ENCODE measurements at places on chromosomes 2 and 18.

GRCh38 chr2:212723226-212723625 lies 184.6 kb upstream of the ERBB4 start:
- DNase-seq = peak; percentile 14

- DNase-seq = no peak
Measured at GRCh38 chr2:160963957-160964356, 196.3 kb upstream of the TANK start.

DNA sequence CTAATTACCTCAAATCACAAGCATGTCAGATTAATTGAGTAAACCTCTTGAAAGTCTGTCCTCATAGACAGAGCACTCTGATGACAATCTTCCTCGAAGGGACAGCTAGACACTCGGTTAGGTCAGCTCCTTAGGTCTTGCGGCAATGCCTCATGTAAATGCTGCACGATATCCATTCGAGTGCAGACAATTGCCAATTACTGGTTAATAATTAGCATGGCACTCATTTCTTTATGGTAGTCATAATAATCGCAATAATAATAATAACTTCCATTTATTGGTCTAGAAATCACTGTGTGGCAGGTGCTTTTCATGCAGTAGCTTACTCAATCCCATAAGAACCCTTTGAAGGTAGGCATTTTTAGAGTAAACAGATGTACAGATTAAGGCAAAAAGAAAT lies 44.7 kb upstream of the DSC1 start:
- DNase-seq = no peak

DNA sequence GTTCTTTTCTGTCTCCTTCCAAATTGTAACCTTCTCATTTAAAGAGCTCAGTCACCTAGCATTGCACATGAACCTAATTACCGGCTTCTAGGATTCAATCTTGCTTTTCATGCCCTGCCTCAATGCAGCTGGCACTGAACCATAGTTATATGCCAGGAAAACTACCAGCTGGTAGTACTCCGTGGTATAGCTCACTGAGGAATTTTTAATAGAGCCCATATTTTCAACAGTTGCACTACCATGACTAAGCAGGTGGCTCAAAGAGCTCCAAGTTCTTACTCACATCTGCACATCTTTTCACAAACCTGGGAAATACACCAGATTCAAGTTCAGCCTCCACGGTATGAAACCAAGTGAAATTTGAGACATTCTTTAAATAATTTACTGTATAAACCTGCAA lies 363.5 kb downstream of the GRB14 start:
- DNase-seq = no peak

DNA sequence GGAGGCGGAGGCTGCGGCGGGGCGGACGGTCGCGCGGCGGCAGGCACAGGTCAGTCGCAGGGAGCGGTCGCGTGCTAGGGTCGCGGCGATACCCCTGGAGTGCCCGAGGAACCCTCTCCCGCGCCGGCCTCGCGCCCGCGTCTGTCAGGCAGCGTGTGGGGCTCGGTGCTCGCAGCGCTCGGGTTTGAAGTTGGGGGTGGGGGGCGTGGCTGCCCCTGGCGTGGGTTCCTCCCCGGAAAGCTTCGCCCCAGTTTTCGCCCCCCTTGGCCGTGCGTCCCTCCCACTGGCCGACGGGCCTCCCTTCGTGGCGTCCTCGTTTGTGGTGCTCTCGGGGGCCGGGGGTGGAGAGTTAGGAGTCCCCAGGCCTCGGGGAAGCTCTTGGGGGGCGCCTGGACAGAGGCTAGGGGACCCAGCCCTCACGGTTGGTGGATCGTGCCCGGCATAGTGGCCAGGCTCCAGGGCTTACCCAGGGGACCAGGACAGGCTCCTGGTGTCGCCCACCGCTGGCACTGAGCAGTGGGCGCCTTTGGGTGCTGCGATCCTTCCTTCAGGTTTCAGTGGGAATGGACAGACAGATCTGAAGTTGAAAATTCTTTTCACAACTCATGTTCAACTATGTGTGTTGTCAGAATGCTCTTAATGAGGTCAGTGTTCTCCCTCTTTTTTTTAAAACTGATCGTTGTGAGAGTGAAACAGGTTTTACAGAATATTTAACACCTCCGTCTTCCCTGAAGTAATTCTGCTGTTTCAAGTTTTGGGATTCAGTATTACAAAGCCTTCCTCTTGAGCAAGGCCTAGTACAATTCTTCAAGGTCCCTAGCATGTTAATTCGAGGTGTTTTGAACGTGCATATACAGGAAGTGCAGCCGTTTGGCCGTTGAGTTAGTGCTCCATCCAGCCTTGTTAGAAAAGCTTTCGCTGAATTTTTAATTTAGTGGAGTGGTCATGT lies 604 bp downstream of the RALBP1 start:
- peak; percentile 34 for DNase-seq

GRCh38 chr2:51165534-51166260 lies 133.8 kb upstream of the NRXN1 start:
- DNase-seq = no peak

DNA sequence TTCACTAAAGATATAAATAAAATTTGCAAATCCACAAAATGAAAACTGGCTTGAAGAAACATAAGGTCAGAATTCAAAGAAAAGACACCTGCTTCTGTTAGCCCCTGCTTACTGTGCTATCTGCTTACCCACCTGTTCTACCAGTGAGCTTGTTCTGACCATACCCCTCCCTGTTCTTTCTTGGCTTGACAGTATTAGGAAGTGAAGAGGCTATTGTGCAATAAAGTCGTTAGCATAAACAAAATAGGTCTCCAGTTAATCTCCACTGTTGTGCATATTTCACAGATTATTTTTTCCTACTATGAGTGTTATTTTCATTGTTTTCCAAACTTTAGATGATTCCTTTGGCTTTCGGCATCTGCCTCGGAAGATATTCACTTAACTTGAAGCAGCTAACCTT lies 322.1 kb downstream of the CCDC85A start:
- DNase-seq = no peak

- no peak for DNase-seq
Measured at GRCh38 chr18:12345491-12346239, 31.4 kb downstream of the AFG3L2 start.

DNA sequence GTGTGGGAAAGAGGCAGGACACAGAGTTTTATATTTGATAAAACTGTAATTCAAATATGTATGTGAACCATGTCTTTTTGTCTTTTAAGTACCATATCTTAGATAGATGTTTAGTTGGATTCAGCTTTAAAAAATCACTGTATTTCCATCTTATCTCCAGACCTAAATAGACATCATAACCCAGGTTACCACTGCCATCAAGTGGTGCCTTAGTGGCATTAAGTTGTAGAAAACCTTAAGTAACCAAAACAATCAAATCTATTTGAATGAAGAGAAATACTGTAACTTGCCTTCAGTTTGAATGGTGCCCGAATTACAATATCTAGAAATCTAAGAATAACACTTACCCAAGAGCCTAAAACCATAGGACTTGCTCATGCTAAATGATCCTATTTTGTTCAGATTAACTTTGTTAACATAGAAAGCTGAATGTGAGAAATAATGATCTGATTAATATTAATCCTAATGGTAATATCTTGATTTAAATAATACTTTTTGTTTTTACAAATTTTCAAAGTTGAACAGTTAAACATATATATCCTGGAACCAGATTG lies 92.5 kb upstream of the MAP2 start:
- DNase-seq = peak; percentile 24

DNA sequence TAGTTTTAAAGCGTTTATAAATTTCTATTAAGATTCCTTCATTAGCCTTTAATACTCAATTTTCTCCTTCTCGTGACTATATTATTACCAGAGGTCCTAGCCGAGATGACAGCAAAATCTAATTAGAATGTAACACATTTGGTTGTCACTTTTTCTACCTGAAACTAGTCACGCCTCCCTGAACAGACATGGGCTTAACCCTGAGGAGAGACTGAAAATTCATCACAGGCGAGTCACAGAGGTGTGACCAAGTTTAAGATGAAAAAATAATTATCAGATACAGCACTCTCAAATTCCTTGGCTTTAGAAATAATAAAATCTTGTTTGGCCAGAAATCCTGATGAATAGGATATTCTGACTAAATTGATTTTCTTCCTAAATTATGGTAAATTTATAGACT lies 834.4 kb upstream of the SLC39A10 start:
- DNase-seq = peak; percentile 29

- peak; percentile 11 for DNase-seq
Measured at GRCh38 chr2:69062307-69062962, 49.5 kb downstream of the ANTXR1 start.

DNA sequence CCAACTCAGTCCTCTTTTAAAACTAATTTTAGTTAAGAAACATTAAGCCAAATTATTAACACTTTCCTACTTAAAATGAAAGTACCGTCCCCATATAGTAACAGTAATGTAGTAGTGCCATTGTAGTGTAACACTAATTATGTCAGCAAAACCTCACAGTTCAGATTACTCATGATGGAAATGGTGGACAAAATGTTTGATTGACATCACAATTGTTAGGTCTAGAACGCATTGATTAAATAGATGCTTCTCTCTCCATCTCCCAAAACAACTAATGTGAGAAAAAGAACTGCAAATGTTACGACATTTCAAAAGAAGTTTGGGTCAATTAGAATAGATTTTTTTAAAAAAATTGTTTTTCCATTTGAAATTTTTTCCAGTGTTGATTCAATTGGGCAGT lies 1.2 kb upstream of the ATF2 start:
- no peak for DNase-seq

DNA sequence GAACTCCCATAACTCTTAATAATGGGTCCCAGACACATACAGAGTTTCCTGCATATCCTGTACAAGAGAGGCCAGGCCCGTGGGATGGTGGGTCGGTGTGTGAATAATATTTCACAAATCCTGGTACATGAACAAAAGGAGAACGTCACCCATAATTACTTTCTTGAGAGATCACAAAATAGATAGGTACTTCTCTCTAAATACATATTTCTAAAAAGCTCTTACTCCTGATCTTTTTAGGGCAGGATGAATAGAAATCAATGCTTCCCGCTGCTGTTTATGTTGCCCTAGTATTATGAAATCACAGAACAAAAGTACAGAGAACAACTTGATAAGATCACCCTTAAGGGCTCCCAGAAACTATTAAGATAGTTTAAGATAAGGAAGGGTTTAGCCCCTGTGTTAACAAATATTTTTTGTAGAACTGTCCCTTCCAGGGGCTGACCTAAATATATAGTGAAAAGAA lies 5.4 kb downstream of the IRS1 start:
- no peak for DNase-seq

- no peak for DNase-seq
Measured at GRCh38 chr2:157269922-157270321, 12.4 kb downstream of the GALNT5 start.

- DNase-seq = no peak
Measured at GRCh38 chr2:133685636-133686215, 117.5 kb upstream of the NCKAP5 start.

DNA sequence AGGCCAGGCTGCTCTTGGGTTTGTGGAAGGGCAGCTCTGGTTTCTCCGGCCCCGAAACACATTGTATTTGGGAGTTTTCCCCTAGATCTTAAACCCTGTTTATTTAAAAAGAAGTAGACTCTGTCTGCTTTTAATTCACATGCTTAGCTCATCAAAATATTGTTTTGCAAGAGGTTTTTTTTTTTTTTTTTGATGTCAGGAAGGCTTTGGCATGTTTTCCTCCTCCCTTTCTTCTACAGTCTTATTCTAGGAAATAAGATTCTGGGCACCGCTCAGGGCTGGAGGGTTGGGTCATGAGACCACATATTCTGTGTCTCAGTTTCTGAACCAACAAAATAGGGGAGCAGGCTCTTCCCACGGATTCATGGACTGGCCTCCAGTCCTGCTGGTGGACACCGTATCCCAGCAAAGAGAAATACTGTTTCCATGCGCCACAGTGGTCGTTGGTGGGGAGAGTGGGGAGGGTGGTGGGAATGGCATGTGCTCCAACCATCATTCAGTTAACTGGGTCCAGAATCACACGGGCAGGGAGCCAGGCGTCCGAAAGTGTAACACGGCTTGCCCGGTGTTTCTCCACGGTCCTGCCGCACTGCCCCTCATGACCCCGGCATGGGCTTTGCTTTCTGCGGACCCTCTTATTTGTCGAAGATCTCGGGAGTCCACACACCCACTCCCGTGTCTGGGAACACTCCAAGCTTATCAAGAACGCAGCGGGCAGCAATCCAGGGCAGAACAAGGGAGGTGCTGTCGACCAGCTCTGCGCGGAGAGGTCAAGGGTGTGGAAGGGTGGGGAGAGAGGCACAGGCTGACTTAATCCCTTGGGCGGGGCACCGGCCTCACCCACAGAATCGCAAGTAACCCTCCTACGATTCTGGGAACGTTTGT lies 176.7 kb downstream of the GLI2 start:
- peak; percentile 84 for DNase-seq

DNA sequence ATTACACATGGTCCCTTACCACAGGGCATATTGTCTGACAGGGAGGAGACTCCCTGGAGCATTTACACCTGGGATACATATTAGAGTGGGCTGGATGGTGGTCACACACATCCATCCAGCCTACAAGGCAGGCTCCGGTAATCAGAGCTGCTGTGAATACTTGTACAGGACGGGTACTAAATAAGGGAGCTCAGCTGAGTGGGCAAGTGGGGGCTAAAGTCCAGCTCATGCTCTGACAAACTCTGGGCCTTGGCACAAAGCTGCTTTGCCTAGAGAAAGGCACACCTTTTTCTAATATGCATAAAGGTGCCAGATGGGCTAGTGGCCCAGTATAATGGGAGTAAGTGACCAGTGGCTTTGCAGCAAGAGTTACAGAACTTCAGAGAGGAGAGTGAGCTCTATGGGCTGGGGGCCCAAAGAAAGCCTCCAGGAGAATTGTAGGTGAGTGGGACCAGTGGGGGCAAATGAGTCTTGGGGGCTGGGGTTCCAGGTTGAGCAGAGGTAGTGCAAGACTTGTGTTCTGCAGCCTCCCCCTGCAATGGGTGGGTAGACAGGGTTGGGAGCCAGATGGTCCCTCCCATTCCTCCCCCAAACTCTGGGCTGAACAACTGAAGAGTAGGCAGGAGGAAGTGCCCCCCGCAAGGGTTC lies 1.6 kb downstream of the TMEM198 start:
- DNase-seq = no peak

DNA sequence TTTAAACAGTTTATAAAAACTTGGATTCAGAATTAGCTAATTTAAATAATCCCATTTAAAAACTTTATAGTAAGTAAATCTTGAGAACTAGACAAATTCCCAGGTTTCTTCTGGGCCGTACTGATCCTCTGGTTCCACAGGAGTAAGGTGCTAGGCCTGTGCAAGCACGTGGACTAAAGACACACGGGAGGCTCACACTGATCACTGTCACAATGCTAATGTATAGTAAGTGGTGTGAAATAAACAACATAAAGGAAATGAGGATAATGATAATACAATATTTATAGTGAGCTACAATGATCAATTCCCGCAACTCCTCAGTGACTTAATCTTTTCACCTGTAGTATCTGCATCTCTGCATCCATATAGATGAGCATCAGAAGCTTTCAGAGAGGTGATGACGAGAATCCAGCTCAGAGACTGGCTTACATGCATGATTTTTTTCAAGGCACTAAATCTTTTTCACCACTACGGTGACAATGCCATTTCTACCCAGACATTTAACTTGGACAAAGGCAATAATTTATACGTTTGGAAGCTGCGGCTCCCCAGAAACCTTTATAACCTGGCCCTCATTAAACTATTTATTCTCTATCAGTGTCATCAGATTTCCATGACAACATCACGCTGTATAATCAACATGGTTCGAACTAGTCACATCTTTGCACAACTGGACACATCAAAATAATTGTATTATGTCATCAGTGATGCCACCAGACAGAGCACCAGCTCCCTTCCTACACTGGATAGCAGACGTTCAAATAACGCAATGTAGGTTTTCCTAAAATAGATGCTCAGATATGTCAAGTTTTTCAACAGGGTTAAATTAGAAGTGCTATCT lies 196.2 kb downstream of the ZNF385B start:
- DNase-seq = no peak

- no peak for DNase-seq
Measured at GRCh38 chr2:169302364-169302763, 60.0 kb downstream of the LRP2 start.

GRCh38 chr18:9870431-9871008 lies 15.3 kb upstream of the TXNDC2 start:
- no peak for DNase-seq
